ENCODE measurements at places on chromosomes 3 and 15.

DNA sequence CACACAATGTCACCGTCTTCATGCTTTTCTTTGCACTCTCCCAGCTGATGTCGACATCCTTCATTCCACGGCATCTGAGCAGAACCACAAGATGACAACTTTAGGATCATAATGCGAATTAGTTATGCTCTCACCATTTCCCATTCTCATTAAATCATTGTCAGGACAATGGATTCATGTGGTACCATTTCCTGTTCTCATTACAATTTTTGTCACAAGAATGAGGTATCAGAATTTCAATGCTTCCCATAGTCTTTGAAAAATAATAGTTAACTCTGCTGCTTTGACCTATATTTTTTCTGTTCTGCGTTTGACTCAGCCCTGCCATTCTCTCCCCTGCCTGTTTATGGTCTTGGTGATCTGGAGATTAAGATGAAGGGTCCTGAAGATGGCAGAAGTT is 175.7 kb upstream of the MDFIC2 start:
- no peak for DNase-seq

GRCh38 chr3:129553719-129554118 is 10.7 kb downstream of the H1-8 start:
- no peak for DNase-seq

DNA sequence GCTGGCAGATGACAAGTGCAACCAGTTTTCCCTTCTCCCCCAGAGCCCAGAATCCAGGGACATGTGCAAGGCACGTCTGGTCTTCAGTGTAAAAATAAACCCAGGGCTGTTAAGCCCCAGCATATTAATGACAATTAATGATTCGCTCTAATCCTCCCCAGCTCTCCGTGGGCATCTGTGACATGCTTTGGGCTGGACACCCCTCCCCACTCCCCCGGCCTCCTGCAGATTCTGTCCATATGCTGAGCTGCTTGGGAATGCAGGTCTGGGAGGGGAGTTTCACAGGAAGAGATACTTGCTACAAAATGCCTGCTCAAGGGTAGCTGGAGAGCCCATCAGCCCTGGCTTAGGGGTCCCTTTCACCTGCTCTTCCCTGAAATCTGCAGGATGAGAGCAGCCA is 43.0 kb upstream of the NTRK3 start:
- no peak for DNase-seq

DNA sequence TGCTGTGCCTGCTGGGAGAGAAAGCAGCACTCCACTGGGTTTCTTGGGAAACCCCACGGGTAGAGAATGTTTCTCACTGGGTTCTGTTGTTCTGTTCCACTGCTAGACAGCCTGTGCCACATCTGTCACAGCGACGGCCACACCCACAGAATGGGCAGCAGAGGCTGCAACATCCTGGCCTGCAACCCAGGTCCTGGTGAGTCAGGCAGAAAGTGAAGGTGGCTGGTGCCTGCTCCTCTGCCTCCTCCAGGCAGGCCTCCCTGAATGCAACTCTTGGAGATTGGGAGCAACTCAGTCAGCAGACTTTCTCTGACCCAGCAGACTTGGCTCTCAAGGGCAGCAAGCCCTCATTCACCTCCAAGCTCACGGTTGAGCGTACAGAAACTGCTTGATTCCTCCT is 13.0 kb downstream of the C3orf18 start:
- DNase-seq = no peak

DNA sequence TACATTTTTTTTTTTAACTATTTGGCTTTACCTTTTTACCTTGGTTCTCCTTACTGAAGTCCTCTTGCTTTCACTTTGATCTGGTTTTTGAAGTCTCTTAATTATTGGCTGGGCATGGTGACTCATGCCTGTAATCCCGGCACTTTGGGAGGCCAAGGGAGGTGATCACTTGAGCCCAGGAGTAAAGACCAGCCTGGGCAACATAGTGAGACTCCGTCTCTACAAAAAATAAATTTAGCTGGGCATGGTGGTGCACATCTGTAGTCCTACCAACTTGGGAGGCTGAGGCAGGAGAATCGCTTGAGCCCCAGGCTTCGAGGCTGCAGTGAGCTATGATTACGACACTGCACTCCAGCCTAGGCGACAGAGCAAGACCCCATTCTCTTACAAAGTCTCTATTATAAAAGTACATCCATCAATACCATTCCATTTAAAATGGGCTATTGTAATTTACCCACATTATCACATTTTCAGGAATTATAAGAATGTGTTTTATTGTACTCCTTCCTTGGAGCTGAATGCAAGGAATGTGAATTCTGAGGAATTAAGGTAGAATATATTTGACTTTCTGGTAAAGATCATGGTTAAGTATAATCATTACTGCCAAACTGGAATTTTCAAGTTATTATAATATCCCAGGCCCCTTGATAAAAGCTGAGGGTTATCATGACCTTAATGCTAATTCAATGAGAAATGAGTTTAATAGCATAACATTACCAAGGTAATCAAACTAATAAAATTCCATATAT is 49.0 kb downstream of the MSL2 start:
- no peak for DNase-seq

- no peak for DNase-seq
Observed at GRCh38 chr3:59374091-59374817, 324.4 kb upstream of the CFAP20DC start.

DNA sequence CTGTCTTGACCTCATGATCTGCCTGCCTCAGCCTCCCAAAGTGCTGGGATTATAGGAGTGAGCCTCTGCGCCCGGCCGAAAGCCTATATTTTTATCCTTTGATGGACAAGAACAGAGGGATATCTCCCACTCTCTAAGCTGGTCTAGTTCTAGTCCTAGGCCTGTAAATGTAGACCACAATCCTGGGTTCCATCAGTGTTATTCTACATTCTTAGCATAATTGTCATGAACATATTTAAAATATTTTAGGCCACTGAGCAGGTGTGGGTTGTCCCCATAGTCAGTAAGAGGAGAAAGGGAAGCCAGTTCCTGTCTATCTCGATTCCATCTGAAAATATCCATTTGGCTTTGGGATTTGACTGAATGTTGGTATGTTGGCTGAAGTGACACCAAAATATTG is 118.1 kb downstream of the EBLN2 start:
- no peak for DNase-seq

- no peak for DNase-seq
Observed at GRCh38 chr3:132657869-132658747, 1.5 kb downstream of the ACAD11 start.

- DNase-seq = no peak
Observed at GRCh38 chr3:51395493-51396213, 4.6 kb downstream of the RBM15B start.

DNA sequence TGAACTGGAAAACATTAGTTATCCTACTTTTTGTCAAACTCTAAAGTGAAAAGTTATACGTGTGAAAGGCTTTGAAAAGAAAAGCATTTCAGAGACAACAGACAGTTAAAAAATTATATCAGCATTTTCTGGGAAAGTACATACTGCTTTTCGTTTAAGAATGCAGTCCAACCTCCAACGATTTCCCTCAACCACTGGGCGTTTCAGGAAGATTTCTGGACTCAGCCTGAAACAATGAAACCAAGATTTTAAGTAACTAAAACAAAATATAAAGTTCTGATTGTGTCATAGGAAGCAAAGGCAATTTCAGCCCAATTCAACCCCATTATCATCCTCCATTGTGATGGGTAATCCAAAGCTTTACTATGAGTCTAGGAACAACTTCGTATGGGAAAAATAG is 110.7 kb downstream of the PLD1 start:
- no peak for DNase-seq

DNA sequence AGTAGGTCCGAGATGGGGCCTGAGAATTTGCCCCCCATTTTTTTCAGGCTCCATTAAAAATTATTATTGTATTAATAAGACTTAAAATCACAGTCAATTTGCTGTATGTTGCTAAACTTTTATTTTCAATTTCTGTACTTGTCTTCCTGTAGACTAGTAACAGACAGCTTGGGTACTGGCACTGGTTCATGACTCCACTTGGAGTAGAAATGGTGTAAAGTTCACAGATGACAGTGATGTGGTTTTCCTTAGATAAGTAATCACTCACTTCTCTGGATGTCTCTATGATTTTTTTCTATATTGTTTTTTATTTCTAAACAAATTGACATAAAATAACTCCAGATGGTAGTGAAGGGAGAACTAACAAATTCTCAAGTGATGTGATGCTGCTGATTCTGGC is 15.6 kb upstream of the ZNF80 start:
- DNase-seq = no peak

DNA sequence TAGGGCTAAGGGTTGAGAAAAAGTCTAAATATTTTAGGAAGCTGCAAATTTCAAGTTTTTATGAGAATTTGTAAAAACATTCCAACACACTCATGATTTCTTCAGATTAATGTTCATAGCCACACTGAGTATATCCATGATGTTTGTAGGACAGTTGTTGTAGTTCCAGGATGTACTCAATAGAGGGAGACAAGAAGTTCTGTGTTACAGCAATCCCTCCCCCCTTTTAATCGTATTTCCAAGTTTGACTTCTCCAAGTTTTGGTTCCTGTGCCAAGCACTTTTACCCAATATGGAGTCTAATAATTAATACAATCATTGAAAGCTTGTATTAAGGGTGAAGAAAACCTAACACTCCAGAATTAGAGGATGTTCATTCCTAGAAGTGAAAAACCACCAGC is 143.4 kb downstream of the FEZF2 start:
- DNase-seq = no peak

- no peak for DNase-seq
Observed at GRCh38 chr15:92413510-92413909, 19.8 kb downstream of the ST8SIA2 start.

- no peak for DNase-seq
Observed at GRCh38 chr3:150682279-150682678, 21.4 kb downstream of the ERICH6 start.

DNA sequence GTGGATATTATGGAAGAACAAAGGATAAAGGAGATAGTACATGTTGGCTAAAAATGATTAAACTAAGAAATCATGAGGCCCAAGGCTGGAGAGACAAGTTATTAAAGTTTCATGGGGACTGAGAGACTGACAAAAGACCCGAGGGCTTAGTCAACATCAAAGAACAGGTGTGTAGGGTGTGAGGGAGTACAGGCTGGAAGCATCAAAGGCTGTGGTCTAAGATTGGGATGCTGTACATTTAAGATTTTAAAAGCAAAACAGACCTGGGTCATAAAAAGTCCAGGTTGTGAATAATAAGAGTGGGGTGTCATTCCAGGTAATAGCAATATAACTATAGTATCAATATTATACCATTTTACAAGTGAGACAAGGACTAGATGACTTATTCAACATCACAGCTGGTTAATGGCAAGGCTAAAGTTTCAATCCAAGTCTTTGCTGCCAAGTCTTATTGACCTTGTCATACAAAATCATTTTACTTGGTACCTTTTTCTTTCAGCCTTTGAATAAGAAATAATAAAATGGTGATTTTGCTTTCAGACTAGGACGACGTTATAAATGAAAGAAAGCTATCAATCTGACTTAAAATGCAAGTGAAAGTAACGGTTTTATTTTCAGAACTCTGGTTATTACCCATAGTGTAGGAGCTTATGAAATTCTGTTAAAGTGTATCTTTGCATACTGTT is 211.6 kb downstream of the TNIK start:
- DNase-seq = no peak

- no peak for DNase-seq
Observed at GRCh38 chr3:152508705-152509104, 240.0 kb downstream of the MBNL1 start.

GRCh38 chr3:118641608-118642007 is 393.0 kb downstream of the IGSF11 start:
- DNase-seq = no peak

GRCh38 chr3:145719114-145719513 is 441.9 kb downstream of the PLOD2 start:
- no peak for DNase-seq

- DNase-seq = no peak
Observed at GRCh38 chr3:129607391-129608068, 1.1 kb upstream of the PLXND1 start.

DNA sequence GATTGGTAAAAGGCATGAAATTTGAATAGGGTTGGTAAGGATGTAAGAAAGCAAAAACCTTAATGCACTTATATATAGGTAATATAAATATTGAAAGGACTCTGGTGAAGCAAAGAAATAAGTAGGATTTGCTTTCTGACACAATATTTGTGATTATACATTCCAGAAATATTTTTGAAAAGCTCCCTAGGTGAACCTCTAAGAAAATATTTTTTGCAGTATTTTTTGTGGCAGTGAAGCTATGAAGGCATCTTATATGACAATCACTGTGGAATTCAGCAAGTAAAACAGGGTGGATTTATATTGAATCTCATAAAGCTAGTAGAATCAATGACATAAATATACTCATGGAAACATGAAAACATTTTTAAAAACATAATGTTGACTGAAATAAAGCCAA is 119.6 kb upstream of the EPHA3 start:
- no peak for DNase-seq

GRCh38 chr3:3127432-3128010 is 781 bp downstream of the TRNT1 start:
- DNase-seq = no peak

- DNase-seq = no peak
Observed at GRCh38 chr3:62159709-62160092, 213.6 kb downstream of the FEZF2 start.

GRCh38 chr3:66498687-66499621 is 1.9 kb downstream of the LRIG1 start:
- no peak for DNase-seq

DNA sequence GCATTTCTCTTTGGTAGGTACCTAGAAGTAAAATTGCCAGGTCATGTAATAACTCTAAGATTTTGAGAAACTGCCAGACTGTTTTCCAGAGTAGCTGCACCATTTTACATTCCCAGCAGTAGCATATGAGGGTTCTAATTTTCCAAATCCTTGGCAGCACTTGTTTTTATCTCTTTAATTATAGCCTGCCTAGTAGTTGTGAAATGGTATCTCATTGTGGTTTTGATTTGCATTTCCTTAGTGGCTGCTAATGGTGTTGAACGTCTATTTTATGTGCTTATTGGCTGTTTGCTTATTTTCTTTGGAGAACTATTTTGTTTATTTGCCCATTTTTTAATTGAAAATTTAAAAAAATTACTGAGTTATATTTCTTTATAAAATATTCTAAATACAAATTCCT is 117.9 kb downstream of the TCF12 start:
- DNase-seq = no peak

DNA sequence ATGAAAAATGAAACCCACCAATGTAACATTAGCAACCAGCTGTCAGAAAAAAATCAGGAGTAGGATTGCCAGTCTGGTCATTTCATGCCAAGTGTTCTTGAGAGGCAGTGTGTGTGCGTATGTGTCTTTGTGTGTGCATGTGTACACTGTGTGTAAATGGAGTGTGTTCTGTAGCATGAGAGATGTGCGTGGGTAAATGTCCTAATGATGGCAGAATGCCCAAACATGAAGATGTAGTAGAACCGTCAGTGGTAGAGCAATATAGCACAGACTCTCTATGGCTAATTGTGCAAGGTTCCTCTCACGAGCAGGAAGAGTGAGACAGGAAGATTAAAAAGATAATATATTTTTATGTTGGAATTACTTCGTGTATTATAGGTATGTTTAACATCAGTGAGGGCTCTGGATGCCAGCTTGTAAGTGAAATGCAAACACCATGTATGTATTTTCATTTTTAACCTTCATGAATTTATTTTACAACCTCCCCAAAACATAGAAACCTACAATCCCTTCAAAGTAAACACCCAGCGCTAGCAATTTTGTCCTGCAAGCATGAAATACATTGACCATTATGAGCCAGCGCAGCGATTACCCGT is 1038.7 kb downstream of the IGSF11 start:
- DNase-seq = no peak
